ENCODE measurements at places on chromosomes 12 and 14.

DNA sequence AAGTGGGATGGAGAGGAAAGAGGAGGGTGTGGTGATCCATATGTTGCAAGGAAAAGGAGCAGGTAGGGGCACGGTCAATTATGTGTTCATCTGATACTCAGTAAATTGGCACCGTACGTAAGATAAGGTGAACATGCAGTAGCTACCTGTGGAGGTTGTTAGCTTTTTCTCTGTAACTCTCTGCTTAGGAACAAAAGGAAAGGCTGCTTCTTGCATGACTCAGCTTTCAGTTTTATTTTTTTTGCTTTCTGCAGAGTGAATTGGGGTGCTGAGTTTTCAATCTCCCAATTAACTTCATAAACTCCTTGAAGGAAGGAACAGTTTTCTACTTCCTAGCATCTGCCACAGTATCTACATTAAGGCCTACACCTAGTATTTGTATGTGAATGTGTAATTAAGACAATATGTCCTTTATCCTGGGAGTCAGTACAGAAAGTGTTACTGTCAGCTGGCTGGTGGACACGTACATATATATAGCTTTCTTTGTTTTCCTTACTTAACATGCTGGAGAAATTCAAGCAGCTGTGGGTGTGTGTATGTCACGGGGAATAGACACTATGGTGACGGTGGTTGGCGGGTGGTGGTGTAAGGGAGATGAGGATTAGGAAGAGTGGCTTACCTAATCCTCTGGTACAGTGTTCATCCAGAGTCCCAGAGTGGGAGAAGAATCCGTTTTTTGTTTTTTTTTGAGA lies 40.1 kb upstream of the WNK1 start:
- DNase-seq = no peak

DNA sequence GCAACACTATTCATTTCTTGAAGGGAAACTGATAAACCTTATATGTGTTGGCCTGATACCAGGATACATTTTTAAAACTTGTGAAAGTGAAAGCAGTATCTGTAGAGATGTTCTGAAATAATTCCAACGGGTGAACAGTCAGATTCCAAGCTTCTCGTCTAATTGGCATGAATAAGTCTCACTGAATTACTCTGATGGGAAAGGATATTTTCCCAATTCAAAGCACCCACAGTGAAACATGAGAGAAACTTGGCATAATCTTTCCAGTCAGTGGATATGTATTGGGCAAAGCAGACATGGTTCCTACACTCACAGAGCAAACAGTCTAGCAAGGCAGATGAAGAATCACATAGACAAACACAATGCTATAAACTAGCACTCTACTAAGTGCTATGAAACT lies 413.1 kb downstream of the MED13L start:
- no peak for DNase-seq

GRCh38 chr12:111249018-111249370 lies 119.9 kb downstream of the PHETA1 start:
- DNase-seq = no peak

DNA sequence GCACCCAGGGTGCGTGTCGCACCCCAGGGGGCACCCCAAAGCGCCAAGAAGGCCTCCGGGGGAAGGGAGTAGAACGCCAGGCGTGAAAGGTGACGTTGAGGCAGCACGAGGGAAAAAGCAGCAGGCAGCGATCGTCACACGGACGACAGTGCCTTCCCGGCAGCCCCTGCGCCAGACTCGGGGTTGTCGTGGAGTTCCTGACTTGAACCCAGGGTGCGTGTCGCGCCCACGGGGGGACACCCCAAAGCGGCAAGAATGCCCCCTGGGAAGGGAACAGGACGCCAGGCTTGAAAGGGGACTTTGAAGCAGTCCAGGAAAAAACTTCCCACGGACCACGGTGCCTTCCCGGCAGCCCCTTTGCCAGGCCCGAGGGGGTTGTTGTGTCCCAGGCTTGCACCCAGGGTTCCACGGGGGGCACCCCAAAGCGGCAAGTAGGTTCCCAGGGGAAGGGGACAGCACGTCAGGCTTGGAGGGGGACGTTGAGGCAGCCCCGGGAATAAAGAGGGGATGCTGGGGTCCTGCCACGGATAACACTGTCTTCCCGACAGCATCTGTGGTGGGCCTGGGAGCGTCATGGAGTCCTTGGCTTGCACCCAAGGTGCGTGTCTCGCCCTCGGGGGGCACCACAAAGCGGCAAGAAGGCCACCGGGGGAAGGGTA lies 159.2 kb upstream of the ALG10B start:
- no peak for DNase-seq

DNA sequence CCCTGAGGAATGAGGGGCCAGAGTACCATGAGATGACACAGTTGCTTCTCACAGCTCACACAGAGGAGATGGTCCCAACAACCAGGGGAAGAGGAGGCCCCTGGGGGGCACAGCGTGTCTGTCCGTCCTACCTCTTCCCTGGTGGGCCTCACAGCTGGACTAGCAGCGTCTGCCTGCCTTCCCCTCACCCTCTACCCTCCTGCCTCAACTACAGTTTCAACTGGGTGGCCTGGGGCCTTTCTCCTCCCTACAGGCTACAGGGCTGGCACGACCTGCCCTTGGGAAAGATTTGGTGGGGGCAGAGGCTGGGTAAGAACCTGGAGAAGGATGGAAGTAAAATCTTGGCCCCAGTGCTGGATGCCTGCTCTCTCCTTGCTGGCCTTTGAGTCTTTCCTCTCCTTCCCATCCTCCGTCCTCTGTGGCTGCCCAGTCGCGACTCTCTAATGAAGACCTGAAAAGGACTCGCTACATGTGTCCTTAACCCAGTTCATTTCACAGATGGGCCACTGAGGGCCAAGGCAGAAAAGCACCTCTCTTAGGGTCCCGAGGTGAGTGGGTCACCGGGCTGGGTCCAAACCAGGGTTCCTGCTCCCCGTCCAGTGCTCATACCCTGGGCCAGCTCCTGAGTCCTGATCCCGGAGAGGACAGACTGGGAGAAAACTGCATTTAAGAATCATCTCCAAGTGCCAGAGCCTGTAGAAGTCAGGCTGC lies 232.5 kb downstream of the BCL11B start:
- no peak for DNase-seq

GRCh38 chr12:15163030-15163976 lies 57.9 kb downstream of the RERG start:
- DNase-seq = no peak

DNA sequence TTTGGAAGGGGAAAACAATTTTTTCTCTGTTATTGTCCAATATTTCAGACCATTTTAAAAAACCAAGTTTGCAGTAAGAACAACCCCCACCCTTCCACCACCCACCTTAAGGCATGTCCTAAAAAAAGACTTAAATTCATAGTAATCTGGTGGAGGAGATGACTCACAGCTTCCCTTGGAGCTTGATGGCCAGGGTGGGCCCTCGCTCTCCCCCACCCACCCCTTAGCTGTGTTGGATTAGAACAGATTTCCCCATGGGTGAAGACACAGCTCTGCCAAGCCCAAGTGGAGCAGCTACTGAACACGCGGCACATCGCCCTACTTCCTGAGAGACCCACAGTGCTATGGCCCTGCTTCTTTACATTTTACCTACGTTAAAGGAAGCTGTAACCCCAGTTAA lies 140.3 kb downstream of the GCH1 start:
- no peak for DNase-seq

- DNase-seq = no peak
Observed at GRCh38 chr12:93740751-93741150, 63.6 kb downstream of the CRADD start.

DNA sequence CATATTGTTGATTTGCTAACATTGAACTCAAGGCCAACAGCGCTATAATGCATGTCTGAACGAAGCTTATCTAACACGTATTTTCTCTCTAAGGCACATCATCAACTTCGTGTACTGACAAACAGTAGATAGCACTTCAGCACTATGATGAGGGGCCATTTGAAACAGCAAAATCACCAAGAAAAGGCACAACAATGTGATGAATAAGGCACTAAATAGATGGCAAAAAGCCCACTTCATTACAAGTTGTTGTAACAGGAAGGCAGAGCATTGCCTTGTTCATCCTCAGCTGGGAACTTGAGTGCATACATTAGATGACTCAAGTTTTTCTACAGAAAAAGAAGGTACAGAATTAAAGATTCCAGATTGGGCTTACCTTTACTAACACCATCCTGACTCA lies 75.2 kb downstream of the LIN7A start:
- no peak for DNase-seq

DNA sequence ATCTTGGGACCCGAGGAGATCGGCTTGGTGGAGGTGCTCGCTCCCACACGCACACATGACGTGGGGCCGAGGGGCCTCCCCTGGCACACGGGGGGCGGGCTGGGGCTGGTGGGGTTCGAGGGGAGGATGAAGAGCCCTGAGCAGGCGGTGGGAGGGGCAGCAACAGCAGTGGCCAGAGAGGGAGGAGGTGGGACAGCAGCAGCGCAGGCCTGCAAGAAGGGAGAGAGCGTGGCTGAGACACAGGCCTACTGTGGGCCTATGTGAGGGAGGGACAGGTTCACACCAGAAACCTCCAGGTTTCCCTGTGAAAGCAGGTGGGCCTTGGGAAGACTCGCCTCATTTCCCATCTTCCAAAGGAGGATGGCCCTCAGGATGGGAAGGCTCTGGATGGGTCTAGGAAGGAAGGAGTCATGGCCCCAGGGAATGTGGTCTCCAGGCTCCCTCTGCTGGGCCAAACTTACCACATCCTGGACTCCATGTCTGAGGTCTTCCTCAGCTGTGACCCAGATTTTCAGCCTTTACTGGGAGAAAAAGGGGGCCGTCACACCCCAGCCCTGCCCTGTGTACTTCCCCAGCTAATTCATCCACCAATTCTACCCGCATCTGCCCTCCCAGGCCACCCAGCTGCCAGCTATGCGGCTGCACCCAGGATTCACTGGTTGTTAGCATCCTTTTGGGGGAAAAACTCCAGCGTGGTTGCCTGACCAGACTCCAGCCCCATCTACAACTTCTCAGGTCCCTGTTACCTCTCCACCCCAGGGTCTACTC lies 2.8 kb downstream of the PIANP start:
- DNase-seq = no peak

DNA sequence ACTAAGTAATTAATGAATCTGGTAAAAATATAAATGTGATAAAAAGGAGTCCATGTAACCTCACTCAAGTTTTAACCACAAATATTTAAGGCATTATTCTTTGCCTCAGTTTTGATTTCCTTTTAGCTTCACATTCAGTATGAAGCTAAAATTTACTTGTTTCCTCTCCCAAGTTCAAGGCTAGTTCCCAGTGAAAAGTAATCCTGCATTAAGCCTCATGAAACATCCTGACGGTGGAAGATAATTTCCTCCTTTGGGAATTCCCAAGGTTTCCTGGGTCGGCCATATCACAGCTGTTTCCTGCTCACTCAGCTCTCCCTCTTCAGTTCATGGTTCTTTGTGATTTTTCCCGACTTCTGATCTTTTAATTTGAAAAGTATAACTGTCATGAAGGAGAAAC lies 1256.8 kb upstream of the FLRT2 start:
- no peak for DNase-seq

GRCh38 chr12:112353393-112353792 lies 28.8 kb downstream of the HECTD4 start:
- DNase-seq = no peak

GRCh38 chr12:113260636-113261300 lies 39.5 kb downstream of the TPCN1 start:
- no peak for DNase-seq

DNA sequence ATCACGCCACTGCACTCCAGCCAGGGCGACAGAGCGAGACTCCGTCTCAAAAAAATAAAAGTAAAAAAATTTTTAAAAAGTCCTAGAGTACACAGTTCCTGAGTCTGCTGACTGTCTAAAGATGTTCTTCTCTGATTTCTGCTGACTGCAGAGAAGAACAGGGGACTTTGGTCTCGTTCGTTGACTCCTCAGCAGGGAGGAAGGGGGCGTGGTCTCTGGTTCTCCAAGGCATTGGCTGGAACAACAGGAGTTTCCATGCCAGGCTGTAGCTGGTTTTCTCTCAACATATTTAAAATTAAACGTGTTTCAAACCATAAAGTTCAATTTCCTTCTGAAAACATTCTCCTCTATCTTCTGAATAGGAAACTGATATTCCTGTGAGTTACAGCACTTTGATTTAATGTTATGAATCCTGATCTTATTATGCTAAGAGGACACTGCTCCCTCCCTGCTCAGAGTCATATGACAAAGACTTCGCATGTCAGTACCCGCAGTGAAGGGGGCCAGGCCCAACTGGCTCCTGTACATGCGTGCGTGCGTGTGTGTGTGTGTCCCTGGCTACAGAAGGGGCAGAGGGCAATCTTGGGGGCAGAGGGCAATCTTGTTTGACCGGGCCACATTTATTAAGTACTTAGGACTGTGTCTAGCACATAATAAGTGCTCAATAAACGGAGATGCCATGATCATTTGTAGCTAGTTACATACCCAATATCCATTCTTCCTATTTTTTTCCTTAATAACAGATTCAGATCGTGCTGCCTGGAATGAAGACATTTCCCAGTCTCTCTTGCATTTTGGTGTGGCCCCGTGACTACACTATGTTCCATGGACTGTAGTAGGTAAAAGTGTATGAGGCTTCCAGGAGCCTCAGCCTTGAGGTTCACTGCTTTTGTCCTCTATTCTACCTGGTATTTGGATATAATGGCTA lies 16.5 kb upstream of the HNF1A start:
- DNase-seq = no peak

DNA sequence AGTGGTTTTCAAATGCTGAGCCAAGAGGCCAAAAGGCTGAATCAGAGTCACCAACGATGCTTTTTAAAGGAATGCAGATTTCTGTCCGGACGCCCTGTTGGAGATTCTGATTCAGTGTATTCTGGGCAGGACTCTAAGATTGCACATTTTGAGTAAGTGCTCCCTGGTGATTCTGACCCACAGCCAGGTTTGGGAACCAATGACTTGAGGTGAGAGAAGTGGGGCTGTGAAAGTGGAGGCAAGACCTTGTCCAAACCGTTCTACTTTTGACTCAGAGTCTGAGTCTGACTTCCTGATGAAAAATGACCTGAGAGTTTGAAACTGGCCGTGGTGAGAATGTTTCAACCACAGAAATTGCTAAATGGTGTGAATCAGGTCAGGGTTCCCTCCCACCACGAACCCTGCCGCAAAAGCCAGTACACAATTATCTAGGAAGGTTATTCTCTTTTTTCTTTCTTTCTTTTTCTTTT lies 90.2 kb downstream of the NTN4 start:
- DNase-seq = no peak

DNA sequence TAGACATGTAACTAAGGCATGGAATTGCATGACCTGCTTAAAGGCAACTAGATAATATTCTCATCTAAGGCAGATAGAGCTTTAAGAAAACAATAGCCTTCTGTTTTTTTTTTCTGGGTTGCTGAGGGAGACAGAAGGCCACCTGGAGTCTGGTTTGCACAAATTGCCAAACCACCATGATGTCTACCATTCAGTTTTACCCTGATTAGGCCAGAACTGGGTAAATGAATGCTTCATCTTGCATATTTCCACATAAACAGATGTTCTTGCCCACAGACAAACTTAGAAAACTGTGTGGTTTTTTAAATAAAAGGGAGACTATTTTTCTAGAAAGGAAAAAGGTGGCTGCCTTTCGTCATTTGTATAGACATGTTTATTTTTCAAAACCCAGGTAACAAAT lies 278.7 kb upstream of the PRICKLE1 start:
- no peak for DNase-seq

DNA sequence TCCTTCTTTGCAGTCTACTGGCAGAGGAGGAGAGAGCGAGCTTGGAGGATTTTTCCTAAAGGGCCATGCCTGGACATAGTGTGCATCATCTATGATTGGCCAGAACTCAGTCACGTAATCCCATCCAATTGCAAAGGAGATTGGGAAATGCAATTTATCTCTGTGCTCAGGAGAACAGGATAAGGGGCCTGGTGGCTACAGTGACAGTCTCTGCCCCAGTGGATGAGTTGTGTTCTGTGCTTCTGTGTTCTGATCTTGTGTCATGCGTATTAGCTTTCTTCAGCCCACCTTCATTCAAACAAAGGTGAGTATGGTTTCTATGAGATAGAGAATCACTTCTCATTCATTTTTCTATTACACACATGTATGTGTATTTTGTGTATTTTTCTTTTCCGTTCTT lies 144.3 kb downstream of the NRXN3 start:
- DNase-seq = no peak
